ENCODE measurements at places on chromosomes 5 and 9.

GRCh38 chr5:135486131-135487036 lies 34.2 kb upstream of the TIFAB start:
- no peak overlapping the region for H3K27ac ChIP-seq
- no peak overlapping the region for H3K4me3 ChIP-seq
- H3K36me3 ChIP-seq, result no peaks in the 10 kb centered on the region
- H3K4me1 ChIP-seq, result peaks cover 52% of the 10 kb centered on the region
- H3K27me3 ChIP-seq, result no peaks in the 10 kb centered on the region

GRCh38 chr5:10421896-10422691 lies 19.6 kb upstream of the ROPN1L start:
- no peak overlapping the region for H3K4me3 ChIP-seq
- H3K27me3 ChIP-seq, result no peaks in the 10 kb centered on the region
- peaks cover 21% of the 10 kb centered on the region for H3K4me1 ChIP-seq
- H3K36me3 ChIP-seq, result peaks cover 37% of the 10 kb centered on the region
- H3K27ac ChIP-seq, result peak overlapping the region; percentile 50

- no peak overlapping the region for H3K4me3 ChIP-seq
- H3K27ac ChIP-seq, result peak overlapping the region; percentile 42
- no peaks in the 10 kb centered on the region for H3K27me3 ChIP-seq
- H3K4me1 ChIP-seq, result peaks cover 49% of the 10 kb centered on the region
- DNase-seq, result no peak
Observed at GRCh38 chr5:7667216-7667767, 183.6 kb downstream of the CFAP90 start.

DNA sequence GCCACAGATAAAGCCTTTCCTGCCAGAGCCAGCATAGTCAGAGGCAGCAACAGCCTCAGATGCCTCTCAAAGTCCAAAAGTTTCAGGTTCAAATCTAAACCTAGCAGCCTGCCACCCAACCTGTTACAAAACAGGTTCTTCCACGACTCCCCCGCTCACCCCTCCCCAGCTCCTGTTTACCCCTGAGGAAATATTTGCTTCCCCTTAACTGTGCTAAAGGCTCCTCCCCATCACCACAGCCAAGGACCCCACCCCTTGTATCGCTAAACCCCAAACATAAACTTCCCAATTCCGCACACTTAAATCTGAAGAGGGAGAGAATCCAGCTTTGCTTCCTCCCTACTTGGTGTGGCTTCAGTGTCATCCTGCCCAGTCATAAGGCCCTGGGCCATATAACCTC lies 15.4 kb upstream of the VDAC1 start:
- H3K27me3 ChIP-seq, result no peaks in the 10 kb centered on the region
- DNase-seq, result no peak
- no peaks in the 10 kb centered on the region for H3K36me3 ChIP-seq
- peaks cover 10% of the 10 kb centered on the region for H3K4me1 ChIP-seq
- no peak overlapping the region for H3K27ac ChIP-seq

DNA sequence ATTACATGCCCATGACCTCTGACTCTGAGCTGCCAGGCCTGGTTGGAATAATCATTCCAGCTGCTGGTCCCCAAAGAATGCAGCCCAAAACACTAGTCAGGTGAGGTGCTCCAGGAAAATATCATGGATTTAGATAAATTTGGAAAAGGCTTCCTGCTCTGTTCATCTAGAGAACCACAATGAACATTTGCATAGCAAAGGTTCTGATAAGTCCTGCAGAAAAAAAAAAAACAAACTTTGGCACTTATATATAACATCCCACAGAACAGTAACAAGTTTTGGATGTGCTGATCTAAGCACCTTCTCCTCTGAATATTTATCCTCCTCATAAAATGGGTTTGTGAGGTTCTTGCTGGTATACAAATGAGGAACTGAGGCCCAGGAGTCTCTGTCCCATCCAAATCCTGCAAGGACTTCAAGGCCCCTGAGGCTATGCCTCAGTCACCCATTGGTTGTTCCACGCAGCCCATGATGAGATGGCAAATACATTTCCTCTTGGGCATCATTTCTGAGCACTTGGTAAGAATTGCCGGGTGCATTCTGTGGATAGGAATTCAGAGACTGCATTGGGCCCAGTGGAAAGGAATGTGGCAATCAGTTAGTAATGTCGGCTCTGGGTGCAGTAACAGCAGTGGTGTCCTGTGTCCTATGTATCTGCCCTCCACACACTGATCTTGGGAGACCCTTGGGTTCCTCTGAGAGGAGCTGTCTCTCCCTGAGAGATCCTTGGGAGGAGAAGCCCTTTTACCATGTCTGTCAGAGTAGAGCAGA lies 73.4 kb upstream of the ASS1 start:
- H3K27me3 ChIP-seq, result no peaks in the 10 kb centered on the region
- no peak for DNase-seq
- no peaks in the 10 kb centered on the region for H3K36me3 ChIP-seq
- no peak overlapping the region for H3K4me3 ChIP-seq

DNA sequence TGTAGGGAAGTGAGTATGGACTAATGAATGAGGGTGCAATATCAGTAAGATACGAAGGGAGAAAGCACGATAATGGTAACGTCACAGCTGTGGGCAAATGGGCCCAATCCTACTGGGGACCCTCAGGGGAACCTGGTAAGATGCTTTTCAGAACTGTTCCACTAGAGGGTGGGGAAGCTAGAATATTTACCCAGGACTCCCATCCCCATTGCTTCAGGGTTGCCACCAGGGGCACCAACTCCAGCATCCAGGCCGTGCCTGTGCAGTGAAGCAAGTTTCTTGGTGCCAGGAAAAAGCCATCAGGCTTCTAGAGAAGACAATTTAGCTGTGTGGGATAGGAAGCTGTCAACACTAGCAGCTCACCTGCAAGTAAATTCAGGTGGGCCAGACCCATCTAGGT lies 409.3 kb downstream of the AGTPBP1 start:
- H3K27ac ChIP-seq, result no peak overlapping the region
- H3K27me3 ChIP-seq, result no peaks in the 10 kb centered on the region
- H3K4me1 ChIP-seq, result no peaks in the 10 kb centered on the region
- H3K36me3 ChIP-seq, result no peaks in the 10 kb centered on the region
- no peak overlapping the region for H3K4me3 ChIP-seq

DNA sequence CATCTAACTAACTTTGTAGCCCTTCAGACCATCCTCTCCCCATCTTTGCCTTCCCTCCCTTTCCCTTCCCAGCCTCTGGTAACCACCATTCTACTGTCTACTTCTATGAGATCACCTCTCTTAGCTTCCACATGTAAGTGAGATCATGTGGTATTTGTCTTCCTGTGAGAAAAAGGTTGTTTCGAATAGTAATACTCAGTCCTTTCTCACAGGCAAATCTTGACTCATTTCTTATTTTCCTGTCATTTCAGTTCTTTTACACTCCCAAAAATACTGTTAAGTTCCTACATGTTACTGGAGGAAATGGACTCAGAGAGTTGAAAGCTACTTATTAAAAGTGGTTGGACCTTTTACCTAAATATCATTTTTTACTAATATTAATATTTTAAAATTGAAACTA lies 82.1 kb downstream of the SLF1 start:
- no peak overlapping the region for H3K27ac ChIP-seq
- no peaks in the 10 kb centered on the region for H3K4me1 ChIP-seq
- no peaks in the 10 kb centered on the region for H3K27me3 ChIP-seq
- DNase-seq, result no peak
